Mesendoderm (in vitro differentiated cells): ENCODE measurements at places on chromosomes 12 and 14.

DNA sequence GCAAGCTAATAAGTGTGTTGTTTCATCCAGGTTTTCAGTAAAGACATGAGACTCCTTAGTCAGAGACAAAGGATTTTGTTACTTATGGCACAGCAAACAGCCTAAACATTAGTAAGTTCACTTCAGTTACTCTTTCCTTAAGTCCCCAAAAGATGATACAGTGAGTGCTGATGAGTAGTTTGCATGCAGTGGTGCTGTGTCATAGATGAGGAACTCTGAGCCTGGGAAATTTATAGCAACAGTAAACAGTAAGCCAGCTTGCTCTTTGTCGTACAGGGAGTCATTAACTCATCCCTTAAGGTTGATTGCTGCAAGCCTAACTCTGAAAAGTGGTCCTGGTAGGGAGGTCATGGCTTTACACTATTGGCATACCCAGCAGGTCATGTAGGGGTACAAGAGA is 208.6 kb upstream of the OR4E1 start:
- DNase-seq, result no peak

DNA sequence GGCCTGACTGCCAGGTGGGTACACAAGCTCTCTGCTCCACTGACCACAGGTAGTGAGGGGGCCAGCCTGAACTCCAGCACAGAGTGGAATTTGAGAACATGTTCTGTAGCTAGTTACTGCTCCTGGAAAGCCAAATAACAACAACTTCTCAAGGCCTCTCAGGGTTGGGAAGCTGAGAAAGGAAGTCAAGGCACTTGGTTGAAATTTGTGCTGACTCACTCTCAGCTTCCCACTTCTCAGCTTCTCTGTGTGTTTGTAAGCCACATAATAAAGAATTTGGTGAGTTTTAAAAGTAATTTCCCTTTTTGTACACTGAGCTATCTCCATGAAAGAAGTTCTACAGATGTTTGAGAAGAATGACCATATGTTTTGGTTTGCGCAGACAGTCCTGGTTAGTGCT is 234.9 kb downstream of the KTN1 start:
- DNase-seq, result no peak

DNA sequence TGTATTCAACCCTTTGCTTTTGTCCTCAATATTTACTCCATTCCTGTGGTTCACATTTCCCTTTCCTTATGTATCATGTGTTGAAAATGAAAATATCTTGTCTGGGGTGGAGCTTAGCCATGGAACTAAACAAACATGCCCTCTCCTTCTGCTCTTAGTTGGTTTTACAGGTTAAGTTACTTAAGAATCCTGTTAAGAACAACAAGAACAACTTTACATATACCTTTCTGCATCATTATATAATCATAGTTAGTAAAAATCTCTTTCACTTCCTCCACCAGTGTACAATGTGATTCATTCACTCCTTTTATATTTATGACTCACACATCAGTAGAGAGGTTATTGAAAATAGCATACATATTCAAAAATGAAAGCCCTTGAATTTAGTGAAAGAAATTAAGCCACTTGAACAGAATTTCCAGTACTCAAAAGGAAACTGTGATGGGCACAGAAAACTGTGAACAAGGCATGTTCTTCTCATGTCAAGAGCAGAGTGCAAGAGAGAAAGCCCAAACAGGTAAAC is 307.7 kb downstream of the CCDC91 start:
- no peak for DNase-seq

DNA sequence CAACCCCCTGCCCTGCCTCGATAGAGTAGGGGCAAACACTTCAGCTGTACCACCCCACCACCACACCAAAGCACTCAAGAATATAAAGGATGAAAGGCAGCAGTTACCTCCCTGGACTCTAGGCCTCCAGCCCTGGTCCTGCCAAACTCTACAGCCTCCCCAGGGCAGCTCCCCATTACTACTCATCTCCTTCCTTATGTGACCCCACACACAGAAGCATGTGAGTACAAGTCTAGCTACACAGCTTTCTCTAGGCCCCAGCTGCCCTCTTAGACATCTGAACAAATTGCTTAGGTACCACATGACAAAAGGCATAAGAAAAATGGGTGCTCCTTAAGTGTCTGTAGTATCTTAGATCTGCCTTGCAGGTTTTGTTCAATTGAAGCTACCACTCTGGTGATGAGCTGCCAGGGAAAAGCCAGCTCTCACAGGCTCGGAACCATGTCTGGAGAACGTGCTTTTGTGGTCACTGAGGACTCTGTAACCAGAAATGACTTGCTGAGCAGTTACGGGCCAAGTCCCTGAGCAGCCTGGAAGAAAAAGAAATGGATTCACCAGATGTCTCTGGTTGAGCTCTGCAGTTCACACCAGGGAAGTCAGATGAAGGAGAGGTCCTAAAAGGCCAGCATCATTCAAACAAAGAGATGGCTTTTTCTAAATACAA is 32.8 kb downstream of the FMNL3 start:
- DNase-seq, result no peak

DNA sequence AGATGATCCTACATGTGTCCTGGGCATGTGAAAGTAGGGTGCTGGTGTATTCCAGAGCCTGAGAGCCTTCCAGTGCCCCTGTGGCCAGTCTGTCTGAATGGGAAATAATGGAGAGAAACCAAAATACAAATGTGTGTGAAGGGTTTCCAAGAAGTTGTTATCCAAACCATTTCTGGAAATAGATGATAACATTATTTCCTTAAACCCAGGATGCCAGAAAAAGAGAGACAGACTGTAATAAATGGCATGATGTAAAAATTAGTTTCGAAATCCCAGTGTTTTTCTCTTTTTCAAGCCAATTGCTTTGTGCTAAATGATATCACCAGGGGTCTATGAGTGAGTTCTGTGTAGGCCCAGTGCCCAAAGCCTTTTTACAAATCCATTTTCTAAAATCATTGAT is 175.3 kb downstream of the PHLDA1 start:
- no peak for DNase-seq

- no peak for DNase-seq
These were observed 14.1 kb downstream of the DRAM1 start for GRCh38 chr12:101891462-101891971.

DNA sequence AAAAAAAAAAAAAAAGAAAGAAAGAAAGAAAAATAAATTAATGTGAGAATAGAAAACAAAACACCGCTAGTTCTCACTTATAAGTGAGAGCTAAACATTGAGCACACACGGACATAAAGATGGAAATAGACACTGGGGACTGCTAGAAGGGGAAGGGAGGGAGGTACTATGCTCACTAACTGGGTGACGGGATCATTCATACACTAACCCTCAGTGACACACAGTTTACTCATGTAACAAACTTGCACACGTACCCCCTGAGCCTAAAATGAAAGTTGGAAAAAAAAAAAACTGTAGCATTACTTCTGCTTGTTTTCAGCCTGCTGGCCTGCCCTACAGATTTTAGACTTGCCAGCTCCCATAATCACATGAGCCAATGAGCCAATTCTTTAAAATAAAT is 10.5 kb upstream of the PRMT5 start:
- DNase-seq, result no peak
